HS-27A (cell line): ENCODE measurements at places on chromosomes 16 and 17.

DNA sequence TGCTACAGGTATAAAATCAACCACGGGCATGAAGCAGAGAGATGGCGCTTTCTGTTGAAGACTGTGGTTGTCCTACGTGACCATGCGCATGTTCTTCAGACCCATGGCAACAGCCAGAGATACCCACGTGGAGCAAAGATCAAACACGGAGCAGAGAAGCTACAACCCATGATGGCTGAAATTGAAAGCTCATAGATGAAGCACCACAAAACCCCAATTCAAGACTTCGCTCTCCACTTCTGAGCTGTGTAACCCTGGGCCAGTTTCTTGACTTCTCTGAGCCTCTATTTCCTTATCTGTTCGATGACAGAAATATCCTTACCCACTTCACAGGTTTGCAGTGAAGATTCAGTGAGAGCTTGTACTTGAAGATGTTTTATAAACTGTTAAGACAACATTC, 49.6 kb downstream of the C16orf95 start:
- DNase-seq, result no peak

DNA sequence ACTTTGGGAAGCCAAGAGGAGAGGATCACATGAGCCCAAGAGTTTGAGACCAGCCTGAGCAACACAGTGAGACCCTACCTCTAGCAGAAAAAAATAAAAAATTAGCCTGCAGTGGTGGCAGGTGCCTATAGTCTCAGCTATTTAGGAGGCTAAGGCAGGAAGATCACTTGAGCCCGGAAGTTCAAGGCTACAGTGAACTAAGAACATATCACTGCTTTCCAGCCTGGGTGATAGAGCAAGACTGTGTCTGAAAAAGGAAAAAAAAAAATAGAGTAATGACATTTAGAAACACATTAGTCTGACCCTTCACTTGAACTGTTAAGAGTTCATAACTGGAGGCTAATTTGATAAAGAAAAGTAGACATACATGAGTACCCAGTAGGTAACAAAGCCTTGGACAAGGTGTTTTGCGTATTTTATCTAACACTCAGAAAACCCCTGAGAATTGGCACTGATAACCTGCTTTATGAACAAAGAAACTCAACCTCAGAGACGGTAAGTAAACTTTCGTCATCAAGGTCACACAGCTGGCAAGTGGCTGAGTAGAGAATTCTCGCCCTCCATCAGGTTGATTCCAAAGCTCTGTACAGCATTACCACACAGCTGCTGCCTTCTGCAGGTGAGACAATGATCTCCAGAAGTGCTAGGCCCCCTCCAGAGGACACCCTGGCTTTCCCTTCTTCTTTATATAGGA, 101.1 kb downstream of the SMG6 start:
- no peak for DNase-seq

DNA sequence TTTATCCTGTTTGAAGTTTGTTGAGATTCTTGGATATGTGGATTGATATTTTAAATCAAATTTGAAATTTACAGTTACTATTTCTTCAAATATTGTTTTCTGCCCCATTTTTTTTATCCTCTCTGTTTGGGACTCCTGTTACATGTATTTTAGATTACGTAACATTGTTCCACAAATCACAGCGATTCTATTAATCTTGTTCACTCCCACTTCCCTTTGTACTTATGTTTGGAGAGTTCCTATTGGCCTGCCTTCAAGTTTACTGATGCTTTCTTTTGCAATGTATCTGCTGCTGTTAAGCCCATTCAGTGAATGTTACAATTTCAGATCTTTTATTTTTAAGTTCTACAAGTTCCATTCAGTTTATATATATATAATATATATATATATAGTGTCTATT, 288.3 kb upstream of the TNRC6C start:
- no peak for DNase-seq

DNA sequence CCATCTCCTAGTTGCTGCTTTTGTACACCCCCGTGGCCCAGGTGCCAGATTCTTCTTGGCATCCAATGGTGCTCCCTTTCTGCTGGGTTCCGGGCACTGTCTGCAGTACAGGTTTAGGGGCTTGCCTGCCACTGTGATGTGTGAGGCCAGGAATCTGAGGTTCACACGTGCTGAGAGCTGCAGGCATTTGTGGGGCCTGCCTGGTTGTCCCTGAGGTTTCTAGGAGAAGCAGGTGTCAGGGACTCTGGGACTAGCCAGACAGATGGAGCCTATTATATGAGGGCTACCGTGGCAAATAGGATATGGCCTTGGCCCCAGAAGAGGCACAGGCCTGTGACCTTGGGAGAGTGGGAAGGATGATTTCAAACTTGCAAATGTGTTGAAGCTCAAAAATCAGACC, 29.3 kb downstream of the NDEL1 start:
- DNase-seq, result no peak

DNA sequence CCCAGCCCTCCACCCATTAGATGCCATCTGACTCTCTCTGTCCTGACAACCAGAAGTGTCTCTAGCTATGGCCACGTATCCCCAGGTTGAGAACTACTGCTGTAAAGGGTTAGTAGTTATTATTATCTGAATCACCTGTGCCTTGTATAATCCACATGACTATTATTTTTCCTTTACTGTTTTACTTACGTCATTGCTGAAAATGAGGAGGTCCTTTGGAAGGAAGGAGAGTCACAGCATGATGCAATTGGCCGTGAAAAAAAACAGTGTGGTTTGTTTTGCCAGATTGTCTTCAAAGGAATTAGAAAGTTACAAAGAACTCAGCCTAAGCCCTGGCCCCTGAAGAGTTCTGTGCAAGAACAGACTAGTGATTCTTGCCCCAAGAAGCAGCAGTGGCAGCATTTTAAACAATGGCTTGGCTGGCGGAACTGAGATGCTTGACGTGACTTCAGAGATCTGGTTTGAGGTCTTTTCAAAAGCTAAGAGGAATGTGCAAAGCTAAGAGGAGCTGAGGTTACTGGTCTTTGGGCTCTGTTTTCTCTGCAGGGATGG, 413.3 kb upstream of the EEF2KMT start:
- DNase-seq, result no peak

- DNase-seq, result no peak
Observed at GRCh38 chr17:39533891-39534290, 72.6 kb downstream of the CDK12 start.

DNA sequence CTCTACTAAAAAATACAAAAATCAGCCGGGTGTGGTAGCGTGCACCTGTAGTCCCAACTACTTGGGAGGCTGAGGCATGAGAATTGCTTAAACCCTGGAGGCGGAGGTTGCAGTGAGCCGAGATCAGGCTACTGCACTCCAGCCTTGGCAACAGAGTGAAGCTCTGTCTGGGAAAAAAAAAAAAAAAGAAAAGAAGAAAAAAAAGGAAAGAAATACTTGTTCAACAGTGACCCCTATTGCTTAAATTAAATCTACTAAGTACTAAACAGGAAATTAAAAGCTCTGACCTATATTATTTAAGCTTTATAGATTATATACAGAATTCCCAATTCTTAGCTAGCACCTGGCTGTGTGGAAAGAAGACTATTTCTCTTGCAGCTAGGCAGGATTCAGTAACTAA, 48.9 kb downstream of the FBXL20 start:
- no peak for DNase-seq

- no peak for DNase-seq
Observed at GRCh38 chr16:85192238-85193114, 80.2 kb upstream of the CIBAR2 start.
